ENCODE measurements at places on chromosomes 3 and 15. TPM values are rescaled to one million over a fixed set of nuclear protein-coding genes. Genes with fewer than 3 reads are reported as not detected.

DNA sequence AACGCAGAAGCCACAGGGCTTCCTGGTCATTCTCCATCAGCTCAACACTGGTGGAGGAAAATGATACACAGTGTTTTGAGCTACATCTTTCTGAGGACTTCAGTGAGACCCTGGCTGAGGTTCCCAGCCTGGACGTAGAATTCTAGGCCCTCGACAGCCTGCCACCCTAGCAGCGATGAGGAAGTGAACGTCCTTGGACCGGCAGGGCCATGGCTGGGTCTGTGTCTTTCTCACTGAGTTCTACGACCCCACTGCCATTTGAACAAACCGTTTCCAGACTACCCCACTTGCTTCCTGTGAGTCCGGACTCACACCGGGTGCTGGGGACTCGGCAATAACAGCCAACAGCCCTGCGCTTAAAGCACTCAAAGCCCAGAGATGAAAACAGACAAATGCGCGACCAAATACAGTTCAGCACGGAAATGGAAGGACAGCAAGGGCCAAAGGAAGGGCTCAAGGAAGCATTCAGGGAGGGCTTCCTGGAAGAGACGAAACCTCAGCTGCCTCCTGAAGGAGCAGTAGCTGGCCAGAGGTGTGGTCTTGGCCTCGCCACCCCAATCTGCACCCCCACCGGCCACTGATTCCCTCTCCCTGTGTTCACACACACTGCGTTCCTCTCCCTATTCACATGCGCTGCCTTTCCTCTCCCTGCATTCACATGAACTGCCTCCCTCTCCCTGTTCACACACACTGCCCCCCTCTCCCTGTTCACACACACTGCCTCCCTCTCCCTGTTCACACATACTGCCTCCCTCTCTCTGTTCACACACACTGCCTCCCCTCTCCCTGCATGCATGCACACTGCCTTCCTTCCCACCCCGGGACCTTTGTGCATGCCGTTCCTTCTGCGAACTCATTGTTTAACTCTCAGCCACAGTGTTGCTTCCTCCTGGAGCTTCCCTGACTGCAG lies 136.3 kb upstream of the PRR20G start:
- no peak for DNase-seq

DNA sequence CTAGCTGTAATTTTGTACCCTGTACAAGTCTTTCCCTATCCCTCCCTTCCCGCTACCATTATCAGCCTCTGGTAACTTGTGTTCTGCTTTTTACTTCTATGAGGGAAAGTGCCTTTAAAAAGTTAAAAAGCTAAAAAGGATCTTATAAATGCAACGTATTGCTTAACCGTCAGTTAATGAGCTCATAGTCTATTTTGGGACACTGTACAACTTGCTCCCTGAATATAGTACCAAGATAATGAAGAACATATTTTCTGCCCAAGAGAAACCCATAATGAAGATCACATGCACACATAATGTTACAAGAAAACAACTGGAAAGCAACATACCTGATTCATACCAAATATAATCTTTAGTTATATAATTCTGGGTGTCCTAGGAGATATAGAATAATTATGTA lies 22.6 kb downstream of the ZIC1 start:
- no peak for DNase-seq

DNA sequence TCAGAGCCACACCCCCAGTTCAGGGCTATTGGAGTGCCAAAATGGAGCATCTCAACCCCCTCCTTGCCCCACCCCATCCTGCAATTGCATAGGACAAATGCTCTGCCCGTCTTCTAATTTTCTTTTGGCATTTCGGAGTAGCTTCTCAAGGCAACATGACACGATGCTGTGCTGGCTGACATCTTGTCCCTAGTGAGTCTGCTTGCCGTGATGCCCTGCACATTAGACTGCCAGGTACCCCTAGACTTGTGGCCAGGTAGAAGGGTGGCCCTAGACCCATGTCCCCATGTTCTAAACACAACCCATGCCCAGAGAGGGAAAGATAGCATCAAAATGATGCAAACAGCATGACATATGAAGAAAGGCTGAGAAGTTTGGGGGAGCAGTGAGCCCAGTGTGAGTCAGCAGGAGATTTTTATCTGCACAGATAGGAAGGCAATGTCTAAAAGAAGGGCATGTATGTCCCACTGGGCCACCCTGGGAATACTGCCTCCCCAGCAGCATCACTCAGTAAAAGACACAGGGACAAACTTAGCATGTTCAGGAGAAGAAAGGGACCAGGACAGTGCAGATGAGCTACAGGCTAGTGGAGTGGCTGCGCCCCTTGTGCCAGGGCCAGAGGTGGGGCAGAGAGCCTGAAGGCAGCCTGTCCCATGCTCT lies 36.8 kb downstream of the CA12 start:
- peak; percentile 61 for DNase-seq

GRCh38 chr3:69197922-69198530 lies 75.6 kb upstream of the LMOD3 start:
- DNase-seq: no peak

- no peak for DNase-seq
Observed at GRCh38 chr3:142077859-142078500, 71.4 kb downstream of the TFDP2 start.

DNA sequence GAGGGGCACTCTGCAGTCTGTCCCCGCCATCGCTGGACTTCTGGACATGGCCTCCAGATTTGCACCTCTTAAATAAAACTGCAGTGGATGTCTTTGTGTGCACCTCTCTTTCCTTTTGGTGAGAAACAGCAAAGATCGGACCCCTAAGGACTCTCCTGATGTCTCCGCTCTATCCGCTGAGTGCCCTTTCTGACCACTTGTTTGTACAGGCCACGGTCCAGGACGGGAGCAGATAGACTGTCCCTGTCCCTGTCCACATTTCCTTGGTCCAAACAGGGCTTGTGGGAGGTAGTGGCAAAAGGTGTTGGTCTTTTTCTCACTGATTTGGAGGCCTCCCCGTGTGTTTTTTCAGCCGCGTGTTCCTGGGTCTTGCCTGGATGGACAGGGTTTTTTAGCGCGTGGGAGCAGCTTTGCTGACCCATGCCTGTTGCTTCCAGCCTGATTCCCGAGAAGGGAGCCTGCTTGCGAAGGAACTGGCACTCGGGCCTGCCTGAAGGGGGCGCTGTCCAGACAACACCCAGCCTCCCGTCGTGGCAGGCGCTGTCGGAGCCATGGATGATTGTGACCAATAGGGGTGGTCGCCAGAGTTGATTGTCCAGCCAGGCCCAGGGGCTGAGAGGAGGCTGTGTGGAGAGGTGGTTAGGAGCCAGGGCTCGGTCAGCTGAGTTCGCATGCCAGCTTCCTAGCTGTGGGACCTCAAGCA lies 13.2 kb upstream of the STAB1 start:
- peak; percentile 30 for DNase-seq

DNA sequence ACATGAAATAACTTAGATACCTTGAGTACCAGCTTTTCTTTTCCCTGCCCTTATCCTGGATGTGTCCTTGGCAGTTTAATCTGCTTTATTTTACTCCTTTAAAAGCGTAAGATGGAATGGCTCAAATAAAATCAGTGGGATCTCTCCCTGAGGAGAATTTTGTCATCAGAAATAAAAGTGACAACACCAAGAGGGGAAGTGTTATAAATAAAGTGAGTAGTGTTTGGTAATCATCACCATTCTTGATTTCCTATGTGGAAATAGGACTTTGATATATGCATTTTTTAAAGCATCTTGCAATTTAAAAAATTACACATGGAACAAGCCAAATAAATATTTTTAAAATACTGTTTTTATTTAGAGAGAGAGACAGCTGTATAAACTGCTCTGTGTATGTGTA lies 76.5 kb downstream of the MBNL1 start:
- DNase-seq: no peak

The GATM gene
- 0.32 TPM for total RNA-seq

The REC114 gene
- not detected for total RNA-seq

The PLEKHO2 gene
- 48.8 TPM for total RNA-seq

The ATP1B3 gene
- total RNA-seq: 82.5 TPM
